Adrenal gland (tissue), 19 donors: ENCODE measurements at places on chromosomes 16 and 17. TPM values are rescaled to one million over a fixed set of nuclear protein-coding genes. Genes with fewer than 3 reads are reported as not detected.

Gene AATF
- 21.0 TPM for total RNA-seq

Gene SGCA
- 1.2 TPM for total RNA-seq

Gene FOXN1
- total RNA-seq = not detected

Gene GJC1
- total RNA-seq = 0.96 TPM

Gene CLEC19A
- total RNA-seq = not detected

Gene OTOP3
- not detected for total RNA-seq

Gene ARHGDIG
- 2.1 TPM for total RNA-seq

Gene KRTAP3-2
- not detected for total RNA-seq

Gene PIK3R6
- 1.7 TPM for total RNA-seq

Gene TERB1
- total RNA-seq = not detected

Gene AXIN1
- 19.7 TPM for total RNA-seq

Gene C17orf113
- total RNA-seq = 1.1 TPM

Gene MEFV
- 0.39 TPM for total RNA-seq

Gene PRRT2
- total RNA-seq = 2.4 TPM

Gene SEC14L5
- total RNA-seq = 0.83 TPM

Gene TNRC6A
- total RNA-seq = 73.0 TPM

Gene EXOC3L1
- total RNA-seq = 3.2 TPM

Gene BCAR1
- total RNA-seq = 69.0 TPM

Gene LGALS9B
- not detected for total RNA-seq

Gene DRC3
- total RNA-seq = 9.1 TPM

Gene PLA2G10
- total RNA-seq = not detected

Gene TM4SF5
- total RNA-seq = not detected

Gene SPIRE2
- total RNA-seq = 14.4 TPM

Gene PRMT7
- 47.6 TPM for total RNA-seq

Gene SRCIN1
- 0.68 TPM for total RNA-seq
